Adrenal gland (tissue), 19 donors: ENCODE measurements at places on chromosomes 2 and 18.

- DNase-seq: no peak
Observed at GRCh38 chr2:127607399-127607908, 38.5 kb upstream of the GPR17 start.

DNA sequence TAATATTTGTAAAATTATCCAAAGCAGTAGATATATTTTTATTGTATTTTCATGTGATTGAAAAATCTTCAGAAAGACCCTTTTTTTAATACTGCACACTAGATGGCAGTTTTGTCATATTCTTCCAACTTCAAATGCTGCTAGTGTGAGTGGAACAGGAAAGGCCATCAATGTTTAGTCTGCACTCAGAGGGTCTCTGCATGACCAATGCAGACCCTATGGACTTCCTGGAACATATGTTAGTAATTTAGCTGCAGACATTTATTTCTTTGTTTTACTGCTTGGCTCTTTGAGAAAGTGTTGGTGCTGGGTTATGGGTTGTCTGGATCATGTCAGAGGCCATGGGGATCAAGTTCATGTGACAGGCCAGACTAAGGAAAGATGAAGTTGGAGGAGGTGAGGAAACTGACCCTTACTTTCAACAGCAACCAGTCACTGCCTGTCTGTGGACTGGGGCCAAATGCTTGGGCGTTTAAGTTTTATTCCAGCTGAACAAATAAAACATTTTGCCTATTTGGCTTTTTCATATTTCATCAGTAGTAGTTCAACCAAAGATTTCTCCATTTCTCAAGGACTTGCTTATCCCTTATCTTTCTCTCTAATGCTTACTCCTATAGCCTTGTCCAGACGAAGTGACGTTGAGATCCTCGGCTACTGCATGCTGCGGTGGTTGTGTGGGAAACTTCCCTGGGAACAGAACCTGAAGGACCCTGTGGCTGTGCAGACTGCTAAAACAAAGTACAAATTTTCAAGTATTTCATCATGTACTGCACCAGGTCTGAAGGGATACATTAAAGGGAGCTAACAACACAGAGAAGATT lies 84.8 kb downstream of the VRK2 start:
- peak; percentile 34 for DNase-seq

- DNase-seq: no peak
Observed at GRCh38 chr2:185891403-185891802, 152.8 kb downstream of the FSIP2 start.

DNA sequence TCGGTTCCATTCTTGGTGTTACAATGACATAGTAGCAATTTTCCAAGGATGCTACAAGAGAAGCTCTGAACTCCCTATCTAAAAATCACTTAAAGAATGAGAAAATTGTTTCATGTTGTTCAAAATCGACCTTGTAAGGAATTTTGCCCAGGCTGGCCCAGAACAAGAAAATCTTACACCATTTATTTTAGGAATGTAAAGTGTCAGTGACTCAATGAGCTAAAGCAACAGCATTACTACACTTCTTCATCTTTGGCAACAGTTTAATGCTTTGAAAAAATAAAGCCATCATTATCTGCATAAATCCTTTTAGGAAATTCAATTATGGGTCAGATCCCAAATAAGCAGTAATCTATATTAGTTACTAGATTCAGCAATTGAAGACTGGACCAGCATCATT lies 38.6 kb downstream of the SLC25A12 start:
- no peak for DNase-seq

GRCh38 chr18:3525870-3526420 lies 76.0 kb downstream of the TGIF1 start:
- no peak for DNase-seq

GRCh38 chr2:215002500-215002899 lies 135.9 kb downstream of the ABCA12 start:
- peak; percentile 18 for DNase-seq

- DNase-seq: peak; percentile 85
Observed at GRCh38 chr2:85750587-85751575, 2.9 kb upstream of the ATOH8 start.

GRCh38 chr2:99675130-99675661 lies 185.4 kb upstream of the REV1 start:
- DNase-seq: no peak

- no peak for DNase-seq
Observed at GRCh38 chr2:27080140-27080469, 1.7 kb downstream of the EMILIN1 start.

DNA sequence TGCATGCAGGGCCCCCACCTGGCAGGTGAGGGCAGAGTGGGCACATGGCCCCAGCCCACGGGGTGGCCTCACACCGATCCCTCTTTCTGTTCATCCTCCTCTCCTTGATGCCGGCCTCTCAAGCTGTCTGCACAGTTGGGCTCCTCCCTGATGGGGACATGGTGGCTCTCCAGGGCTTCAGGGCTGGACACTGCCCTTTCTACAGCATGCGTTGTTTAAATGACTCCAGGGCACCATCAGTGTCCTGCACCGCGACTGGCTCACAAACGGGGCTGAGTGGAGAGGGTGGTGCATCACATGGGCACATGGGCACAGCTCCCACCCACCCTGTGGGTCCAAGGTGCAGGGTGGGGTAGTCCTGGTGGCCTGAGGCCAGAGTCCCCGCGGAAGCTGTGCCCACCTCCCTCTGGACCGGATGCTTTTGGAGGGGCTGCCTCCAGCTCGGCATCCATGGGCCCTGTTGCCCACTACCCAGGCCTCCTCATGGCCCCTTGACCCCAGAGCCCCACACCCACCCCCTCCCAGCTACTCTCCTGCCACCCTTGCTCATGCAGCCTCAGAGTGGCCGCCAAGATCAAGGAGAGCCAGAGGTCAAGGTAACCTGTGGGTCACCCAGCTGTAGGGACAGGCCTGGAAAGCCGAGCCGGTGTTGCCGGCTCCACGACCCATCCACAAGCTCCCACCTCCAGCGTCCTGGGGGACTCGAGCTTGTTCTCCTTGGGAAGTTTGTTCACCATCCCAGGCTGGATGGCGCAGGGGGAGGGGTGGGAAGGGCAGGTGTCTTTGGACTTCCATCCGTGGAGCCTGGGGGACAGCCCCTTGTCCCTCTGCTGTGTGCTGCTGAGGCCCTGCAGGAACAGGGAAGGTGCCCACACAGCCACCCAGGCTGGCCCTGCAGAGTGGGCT lies 12.3 kb upstream of the SNED1 start:
- peak; percentile 11 for DNase-seq

- DNase-seq: no peak
Observed at GRCh38 chr2:155157711-155158110, 459.2 kb downstream of the KCNJ3 start.

DNA sequence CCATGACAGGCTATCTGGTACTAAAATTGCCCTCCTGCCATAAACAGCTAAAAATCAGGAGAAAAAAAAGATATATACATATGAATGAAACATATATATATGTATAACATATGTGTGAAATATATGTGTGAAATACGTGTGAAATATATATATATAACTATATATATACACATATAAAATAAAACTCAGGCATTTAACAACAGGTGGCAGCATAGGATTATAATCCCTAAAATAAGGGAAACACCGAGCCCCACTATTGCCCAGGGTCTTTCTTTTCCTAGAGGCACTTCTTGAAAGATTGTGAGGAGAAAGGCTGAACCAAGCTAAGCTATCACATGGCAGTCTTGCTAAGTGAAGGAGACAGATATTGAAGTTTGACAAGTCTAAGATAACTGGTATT lies 65.9 kb upstream of the CYTIP start:
- DNase-seq: no peak

DNA sequence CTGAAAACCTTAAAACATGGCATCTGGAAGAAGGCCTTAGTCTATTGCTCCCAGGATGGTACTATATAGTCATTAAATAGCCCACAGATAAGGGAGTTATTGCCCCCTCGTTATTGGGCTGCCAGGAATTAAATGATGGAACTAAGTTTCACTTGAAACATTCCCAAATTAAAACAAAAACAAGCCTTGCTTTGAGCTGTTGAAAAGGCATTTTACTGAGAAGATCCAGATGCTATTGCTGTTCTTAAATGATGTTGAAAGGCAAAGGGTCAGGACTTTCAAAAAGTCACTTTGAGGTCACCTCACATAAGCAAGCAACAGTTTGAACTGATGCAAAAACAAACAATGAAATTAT lies 2.0 kb upstream of the AMMECR1L start:
- no peak for DNase-seq

DNA sequence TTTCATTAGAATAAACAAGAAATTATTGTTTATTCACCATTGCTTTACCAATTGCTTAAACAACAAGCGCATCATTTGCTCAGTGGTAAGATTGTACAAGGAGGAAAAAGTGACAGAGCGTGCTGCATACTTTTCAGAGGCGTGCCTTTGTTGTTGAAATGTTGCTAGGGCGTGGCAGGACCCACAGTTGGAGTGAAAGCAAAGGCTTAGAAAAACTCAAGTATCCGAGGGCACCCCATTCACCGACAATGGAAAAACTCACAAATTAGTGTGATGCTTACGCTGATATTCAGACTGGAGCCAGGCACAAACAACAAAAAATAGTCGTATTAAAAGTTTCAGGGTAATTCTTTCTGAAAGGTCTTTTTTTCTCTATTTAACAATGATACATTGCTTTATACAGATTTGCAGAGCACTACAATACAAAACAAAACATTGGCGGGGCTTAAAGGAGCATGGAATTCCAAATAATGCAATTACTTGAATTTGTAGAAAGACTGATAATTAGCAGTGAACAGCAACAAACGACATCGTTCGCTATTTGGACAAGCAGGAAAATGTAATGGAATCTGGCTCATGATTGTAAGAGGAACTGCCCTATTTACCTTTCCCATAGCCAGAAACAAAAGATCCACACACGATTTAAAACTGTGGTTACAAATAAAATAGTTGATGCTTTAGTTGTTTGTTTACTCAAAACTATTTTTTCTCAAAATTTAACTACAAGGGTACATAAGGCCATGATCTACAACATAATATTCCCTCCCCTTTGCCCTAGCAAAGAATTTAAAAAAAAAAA lies 37.8 kb upstream of the RTTN start:
- DNase-seq: no peak

DNA sequence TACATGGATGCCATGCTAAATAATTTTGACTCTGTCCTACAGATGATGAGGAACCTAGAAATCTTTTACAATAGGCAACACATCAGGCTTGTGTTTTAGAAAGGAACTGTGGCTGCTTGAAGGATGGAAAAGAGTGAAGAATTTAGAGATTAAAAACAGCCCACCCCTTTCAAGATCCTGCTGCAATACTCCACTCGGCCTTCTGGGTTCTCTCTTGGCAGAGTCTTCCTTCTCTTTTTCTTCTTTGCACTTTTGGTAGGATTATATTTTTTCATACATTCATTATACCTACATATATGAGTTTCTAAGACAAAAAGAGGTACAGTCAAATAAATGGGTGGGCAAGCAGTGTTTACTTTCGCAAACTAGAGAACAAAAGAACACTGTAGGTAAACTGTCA lies 474.3 kb downstream of the ERBB4 start:
- no peak for DNase-seq

DNA sequence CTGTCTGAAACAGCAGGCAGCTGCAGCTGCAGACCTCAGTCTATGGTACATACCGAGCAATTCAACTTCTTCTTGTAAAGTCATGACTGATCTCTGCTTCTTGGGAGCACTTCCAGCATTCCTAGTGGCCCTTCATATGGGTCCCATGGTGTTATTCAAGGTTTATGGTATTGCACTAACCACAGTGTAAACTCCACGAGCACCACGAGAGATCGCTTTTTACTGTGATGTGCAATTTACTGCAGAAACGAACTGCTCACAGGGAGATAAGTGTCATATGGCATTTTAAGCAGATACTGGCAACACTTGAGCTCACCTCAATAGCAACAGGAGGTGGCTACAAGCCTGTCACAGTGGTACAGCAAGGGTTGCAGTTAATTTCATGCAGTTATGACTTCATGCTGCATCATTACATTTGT lies 38.6 kb upstream of the SH3BP4 start:
- DNase-seq: no peak

GRCh38 chr2:202764991-202765390 lies 106.6 kb downstream of the ICA1L start:
- no peak for DNase-seq

DNA sequence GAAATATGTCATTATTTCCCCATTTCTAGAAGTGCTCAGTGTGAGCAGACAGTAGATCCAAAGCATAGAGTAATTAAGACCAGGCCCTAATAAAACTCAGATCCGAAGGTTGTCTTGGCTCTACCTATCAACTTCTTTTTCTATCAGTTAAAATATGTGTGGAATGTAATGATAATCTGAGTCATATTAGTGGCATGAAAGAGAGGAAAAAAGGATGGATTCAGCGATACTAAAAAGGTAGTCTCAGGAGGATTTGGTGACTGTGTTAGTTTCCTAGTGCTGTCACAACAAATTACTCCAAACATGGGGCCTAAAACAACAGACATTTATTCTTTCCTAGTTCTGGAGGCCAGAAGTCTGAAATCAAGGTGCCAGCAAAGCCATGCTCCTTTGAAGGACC lies 103.7 kb upstream of the NABP1 start:
- DNase-seq: no peak

DNA sequence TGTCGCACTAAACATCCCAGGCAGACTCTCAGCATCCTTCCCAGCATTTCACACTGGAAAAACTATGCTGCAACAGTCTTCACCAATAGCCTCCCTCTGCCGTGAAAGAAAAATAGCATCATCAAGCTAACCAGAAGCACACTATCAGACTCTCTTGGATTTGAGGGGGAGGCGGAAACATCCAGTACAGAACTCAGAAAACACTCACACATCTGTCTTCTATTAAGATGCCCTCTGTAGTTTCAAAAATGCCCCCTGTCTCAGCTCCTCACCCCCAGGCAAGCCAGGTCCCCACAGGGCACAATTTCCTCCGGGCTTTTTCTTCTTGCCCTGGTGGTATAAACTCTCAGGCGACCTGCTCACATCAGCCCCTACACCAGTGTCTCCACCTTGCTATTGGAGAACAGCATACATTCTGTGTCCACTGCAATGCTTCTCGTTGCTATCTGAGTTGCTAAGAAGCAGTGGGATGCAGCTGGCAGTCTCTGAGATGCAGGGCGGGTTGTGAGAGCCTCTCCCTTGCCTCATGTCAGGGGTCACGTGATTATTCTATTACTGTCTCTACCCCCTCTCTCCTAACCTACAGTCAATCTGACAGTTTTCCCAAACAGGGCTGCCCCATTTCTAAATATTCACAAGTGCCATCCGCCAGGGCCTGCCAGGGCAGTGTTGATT lies 189.9 kb downstream of the INO80D start:
- DNase-seq: no peak

DNA sequence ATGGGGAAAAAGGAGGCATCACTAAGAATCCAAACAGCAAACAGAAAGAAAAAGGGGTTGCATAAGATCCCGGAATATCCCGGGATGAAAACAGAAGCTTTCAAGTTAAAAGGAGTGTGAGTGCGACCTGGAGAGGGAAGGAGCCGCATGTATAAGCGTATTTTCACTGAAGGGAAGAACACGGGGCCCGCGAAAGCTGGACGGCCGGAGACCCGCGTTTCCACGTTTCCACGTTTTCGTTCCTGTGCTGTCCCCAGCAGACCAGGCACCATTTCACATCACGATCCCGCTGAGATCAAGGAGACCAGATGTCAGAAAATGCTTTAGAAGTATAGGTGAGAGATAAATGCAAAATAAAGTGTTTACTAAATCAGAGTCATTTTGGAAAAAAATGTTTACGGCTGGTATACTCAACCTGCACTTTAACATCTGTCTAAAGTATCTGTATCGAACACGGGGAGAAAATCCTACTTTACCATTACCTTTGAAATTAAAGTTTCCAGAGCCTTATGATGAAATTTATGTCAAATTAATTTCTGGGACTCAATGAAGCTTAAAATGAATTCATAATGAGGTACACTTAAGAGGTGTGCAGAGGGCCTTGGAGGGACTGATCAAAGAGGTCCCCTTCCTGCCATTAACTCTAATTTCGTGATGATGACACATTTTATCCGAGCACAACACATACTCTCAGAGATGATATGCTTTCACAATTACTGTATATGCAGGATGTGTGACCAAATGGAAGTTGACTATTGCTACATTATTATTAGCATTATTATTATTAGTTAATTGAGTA lies 71.0 kb upstream of the SALL3 start:
- no peak for DNase-seq
